ENCODE measurements at places on chromosomes 5 and 9. TPM values are rescaled to one million over a fixed set of nuclear protein-coding genes. Genes with fewer than 3 reads are reported as not detected.

- no peak for DNase-seq
Observed at GRCh38 chr9:113564498-113565237, 101.1 kb downstream of the RGS3 start.

The ARAP3 gene
- 0.31 TPM for total RNA-seq

DNA sequence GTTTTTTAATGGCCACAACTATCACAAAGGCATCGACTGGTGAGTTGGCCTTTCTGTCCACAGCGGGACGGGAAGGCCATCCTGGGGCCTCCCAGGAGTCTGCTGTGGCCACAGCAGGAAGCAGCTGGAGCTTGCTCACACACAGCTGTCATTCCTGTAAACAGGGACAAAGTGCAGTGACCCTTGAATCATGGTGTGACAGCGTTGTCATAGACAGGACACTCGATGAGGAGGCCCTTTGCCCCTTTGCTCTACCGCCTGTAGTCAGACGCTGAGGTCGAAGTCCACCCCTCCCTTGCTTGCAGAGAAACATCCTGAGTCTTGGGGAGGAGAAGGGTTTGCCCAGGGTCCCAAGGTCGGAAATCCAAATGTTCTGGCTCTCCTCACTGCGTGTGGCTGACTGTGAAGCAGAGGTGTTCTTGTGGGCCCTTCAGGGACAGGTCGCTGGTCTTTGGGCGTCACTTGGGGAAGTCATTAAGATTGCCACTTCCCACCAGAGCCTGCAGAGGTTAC is 35.1 kb downstream of the NDST1 start:
- DNase-seq = no peak

DNA sequence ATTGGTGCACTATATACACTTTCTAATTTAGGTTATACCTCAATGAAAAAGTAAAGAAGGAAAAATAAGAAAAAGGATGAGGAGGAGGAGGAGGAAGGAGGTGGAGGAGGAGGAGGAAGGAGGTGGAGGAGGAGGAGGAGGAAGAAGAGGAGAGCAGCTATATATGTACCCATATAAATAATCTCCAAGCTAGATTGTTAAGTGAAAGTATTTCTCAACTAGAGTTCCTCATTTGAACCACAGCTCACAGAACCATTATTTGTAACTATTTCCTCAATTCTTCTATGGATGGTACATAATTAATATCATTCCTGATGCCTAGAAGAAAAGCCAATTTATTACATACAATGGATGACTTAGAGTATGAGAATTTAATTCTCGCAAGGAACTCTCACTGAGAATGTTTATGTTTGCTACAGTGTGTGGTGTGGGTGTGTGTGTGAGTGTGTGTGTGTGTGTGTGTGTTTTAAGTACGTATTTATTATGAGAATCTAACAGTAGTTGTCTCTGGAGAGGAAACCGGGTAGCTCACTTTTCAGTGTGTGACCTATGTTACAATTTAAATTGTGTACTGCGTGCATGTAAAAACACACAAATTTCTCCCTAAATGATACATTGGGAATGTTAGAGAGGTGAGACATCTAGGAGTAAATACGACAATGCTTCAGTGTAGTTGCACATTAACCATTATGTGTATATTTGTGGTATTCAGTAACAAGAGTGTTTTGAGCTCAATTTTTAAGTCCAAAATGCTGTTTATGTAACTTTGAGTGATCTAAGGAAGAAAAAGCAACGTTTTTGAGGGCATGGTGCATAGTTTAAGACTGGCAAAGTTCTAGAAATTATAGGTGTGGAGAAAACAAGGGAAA is 20.2 kb upstream of the NREP start:
- DNase-seq = no peak

DNA sequence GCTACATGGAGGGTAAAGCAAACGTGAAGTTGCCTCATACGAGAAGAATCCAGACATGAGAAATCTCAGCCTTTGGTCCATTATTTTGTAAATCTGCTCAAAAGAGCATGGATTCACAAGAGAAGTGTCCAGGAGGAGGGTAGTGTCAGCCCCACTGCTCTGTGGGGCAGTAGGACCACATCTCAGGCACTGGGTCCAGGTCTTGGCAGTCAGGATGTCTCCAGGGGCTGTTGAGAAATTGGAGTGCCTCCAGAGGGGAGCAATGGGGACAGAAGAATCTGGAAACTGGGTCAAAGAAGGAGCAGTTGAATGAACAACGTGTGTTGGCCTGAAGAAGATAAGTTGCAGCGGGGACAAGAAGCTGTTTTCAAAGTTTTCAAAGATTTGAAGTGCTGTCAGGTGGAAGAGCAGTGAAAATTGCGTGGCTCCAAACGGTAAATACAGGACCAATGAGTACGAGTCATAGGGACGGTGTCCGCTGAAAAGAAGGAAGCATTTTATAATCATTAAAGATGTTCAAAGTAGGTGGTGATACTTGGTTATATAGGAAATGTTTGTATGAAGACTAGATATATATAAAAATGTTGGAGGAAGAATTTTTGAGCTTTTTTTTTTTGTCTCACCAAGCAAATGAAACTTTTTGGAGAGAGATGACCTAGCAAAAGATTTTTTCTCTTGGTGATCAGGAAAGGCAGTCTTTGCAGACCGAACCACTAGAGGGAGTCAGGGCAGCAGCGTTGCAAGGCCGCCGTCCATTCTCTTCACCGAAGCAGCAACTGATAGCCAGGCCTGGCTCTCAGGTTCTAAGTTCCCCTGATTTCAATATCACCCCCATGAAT is 57.1 kb upstream of the ZBED3 start:
- peak; percentile 40 for DNase-seq

DNA sequence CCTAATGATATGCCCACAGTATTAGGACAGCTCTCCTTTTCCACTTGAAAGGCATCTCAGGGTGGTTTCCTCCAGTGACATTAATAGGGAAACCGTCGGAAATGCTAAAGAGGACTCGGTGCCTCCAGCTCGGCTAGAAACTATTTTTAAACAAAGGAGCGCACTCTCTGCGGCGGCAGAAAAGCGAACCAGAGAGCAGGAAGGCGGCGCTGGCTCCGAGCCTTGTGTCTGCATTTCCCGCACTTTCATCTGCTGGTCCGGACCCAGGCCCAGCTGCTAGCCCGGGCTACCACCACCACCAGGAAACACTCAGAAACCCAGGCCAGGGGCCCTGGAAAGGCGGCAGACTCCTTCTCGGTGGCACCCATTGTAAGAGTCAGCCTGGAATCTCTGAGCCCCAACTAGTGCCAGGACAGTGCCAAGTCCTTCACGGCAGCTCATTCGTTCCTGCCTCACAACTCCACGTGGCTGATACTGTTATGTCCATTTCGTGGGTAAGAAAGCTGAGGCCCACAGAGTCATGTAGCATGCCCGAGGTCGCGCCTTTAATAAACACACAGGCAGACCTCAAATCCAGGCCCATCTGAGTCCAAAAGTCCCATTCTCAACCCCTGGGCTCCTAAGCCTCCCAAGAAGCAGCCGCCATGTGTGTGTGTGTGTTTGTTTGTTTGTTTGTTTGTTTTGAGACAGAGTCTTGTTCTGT is 73.9 kb downstream of the VAV2 start:
- DNase-seq = no peak

The TCOF1 gene
- total RNA-seq = 43.2 TPM

The IFNK gene
- total RNA-seq = not detected

GRCh38 chr5:136276946-136277345 is 84.0 kb upstream of the SMIM32 start:
- no peak for DNase-seq

- DNase-seq = no peak
Observed at GRCh38 chr5:73648515-73648914, 22.5 kb downstream of the ARHGEF28 start.

- no peak for DNase-seq
Observed at GRCh38 chr5:160441311-160441781, 19.7 kb downstream of the PTTG1 start.

DNA sequence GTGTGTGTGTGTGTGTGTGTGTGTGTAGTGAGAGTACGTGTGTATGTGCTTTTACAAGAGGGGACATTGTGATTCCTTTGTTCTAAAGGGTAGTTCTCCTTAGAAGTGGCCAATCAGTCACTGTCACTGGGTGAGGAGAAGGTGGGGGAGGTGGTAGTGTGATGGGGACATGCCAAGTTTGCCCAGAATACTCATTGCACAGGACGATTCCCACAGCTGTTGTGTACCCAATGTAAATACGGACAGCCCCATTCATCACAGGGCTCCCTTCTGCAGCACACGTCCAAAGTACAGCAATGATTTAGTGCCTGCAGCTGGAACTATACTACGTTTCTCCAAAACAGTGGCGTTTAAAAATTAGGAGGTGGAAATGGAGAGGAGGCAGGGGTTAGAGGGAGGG is 287.8 kb downstream of the TLR4 start:
- DNase-seq = no peak

GRCh38 chr9:29282121-29282520 is 1708.8 kb upstream of the C9orf72 start:
- no peak for DNase-seq

The CTSL gene
- total RNA-seq = 7.5 TPM

The MAMDC2 gene
- total RNA-seq = not detected

- DNase-seq = no peak
Observed at GRCh38 chr5:153565822-153566221, 75.4 kb downstream of the GRIA1 start.

GRCh38 chr5:102670224-102670836 is 84.8 kb upstream of the PAM start:
- no peak for DNase-seq

- no peak for DNase-seq
Observed at GRCh38 chr9:111037708-111038330, 451 bp downstream of the LPAR1 start.

DNA sequence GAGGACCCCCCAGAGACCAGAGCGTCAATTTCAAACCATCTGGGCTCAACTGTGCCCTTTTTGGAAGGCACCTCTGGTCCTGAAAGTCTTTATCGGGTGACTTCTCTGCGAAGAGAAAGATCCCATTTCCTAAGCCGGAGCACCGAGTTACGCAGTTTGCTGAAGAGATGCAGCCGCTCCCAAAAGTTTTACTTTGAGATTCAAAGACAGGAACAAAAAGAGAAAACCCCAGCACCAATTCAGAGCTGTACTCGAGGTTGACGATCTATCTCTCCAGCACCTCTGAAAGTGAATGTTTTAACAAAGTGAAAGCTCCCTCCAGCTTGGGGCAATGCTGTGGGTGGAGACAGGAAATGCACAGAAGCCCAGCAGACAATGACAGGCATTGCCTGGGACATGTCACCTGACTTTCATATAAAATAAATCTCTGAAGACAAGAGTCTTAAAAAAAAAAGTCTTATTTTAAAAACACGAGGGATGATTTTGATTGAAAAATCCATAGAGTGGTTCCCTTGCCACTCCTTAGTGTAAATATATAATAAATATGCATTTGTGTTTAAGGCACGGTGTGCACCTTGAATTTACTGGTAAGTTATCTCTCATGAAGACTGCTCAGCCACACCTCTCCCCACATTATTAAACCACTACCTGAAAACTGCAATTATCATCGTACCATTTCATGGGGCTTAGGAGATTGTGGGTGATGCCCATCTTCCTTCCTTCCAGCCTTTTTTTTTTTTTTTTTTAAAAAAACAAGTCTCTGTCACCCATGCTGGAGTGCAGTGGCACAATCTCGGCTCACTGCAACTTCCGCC is 79.9 kb downstream of the FNBP1 start:
- DNase-seq = peak; percentile 65

DNA sequence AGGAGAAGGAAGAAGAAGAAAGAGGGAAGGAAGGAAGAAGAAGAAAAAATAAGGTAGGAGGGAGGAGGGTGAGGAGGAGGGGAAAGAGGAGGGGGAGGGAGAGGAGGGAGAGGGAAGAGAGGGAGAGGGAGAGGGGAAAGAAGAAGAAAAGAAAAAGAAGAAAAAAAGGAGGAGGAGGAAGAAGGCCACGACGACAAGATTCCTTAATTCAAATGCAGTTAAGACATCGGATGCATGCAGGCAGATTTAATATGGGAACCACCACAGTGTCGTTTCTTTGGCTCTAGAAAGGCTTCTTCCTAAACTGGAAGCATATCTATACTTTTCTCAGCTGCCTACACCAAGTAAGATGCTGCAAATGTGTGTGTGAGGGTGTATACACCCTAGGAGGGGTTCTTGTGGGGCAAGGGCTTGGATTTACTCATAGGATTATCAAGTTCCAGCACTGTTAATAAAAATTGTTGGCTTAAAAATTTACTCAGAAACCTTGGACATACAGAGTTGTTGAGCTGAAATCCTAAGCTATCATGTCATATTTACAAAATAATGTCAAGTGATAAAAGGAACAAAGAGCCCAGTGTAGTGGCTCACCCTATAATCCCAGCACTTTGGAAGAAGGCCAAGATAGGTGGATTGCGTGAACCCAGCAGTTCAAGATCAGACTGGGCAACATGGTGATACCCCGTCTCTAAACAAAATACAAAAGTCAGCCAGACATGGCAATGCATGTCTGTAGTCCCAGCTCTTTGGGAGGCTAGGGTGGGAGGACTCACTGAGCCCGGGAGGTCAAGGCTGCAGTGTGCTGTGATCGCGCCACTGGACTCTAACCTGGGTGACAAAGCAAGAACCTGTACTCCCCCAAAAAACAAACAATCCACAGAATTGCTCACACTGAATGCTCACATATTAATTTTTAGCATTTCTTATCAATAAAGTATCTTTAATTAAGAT is 108.5 kb downstream of the UBAP2 start:
- no peak for DNase-seq

DNA sequence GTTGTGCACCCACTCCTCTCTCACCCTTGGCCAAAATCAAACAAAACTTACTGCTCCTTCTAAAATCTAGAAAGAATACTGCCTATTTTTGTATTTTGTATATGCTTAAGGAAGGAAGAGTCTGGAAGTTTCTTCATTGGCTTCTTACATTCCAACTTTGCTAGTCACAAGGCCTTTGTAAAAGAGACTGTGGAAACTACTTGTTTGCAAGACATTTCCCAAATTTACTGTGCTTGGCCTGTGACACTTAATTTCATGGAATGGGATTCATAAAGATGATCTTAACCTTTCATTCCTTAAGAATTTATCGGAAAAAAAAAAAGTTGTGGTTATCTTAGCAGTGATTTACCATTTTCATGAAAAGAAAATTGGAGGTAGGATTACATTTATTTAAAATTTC is 208.9 kb downstream of the VPS13A start:
- DNase-seq = no peak

DNA sequence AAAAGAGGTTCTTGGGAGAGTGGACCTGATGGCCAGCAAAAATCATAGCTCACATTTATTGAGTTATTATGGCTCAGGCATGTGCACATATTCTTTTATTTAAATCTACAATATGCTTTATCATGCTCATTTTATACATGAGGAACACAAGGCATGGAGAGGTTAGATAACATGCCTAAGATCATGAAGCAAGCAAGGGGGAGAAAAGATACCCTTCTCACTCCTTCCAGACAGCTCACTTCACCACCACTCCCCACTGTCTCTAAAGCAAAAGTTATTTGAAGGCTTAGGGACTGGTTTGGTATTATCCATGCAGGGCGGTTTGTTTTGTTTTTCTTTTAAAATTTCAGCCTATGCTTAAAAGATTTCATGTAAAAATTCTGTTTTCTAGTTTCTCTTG is 59.0 kb upstream of the PDE8B start:
- DNase-seq = no peak

- no peak for DNase-seq
Observed at GRCh38 chr5:178231539-178232123, 971 bp downstream of the PHYKPL start.
